ENCODE measurements at places on chromosomes 7 and 10.

- DNase-seq: peak; percentile 11
Measured at GRCh38 chr10:104690959-104691358, 49.9 kb downstream of the SORCS3 start.

GRCh38 chr10:106284802-106285587 is 879.5 kb downstream of the SORCS1 start:
- DNase-seq: no peak

DNA sequence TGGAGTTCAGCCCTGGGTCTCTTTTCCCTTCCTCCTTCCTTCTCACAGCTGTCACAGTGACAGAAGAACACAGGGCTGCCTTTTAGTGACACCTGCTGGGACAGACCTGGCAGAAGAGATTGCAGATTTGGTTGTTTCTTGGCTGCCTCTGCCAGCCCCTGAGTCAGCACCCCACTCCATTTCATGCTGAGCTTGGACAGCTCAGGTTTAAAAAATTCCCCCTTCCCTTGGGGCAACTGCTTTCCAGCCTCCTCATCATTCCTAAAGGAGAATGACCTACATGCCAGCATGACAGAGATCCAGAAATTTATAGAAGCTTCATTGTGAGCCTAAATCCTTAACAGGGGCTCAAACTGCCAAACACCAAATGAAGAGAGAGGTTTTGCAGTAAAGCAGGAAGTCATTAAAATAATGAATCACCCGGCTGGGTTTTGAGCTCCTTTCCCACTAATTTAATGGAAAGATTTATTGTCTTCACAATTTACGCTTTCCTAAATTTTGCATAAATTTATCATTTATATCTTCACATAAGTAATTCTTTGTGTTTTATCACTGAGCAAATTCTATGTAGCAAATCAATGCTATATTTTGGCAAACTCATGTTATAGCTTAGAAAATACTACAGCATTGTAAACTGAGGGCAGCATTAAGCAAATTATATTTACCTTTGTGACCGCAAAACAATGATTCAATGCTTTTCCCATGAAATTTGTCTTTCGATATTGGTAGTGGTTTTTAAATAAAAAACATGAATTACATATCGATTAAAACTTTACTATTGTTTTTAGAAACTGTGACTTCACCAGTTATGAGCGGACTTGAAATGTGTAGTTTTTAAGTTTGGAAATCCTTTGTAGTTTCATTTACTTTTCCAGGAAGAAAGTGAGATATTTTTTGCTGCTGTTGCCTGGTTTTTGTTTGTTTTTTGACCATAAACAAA is 399.5 kb upstream of the ANKRD30A start:
- peak; percentile 6 for DNase-seq

DNA sequence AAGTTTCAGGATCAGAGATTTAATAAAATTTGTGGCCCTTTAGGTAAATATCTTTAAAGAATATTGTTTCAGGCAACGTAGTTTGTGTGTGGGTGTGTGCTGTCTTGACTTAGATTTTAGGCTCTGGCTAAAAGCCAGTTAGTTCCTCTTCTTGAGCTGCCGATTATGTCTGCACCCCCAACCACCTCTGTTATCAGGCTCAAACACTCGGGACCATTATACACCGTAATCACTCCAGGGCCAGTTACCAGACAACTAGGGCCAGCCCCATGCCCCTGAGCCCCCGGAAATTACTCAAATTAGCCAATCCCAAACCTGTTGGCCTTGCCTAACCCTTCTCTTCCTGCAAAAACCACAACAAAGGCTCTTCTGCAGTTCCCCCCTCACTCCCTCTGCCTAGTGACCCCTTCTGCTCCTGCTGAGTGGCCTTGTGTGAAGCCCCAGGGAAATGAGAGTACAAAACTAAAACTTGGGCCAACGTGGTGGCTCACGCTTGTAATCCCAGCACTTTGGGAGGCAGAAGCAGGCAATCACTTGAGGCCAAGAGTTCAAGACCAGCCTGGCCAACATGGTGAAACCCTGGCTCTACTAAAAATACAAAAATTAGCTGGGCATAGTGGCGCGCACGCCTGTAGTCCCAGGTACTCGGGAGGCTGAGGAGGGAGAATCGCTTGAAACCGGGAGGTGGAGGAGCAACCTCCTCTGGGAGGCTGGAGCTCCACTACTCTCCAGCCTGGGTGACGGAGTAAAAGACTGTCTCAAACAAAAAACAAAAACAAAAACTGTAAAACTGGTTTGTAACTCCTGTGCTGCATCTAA is 9.2 kb upstream of the HNRNPF start:
- no peak for DNase-seq
